Fibroblast of skin of right biceps (primary cell): ENCODE measurements at places on chromosomes 11 and 22.

- DNase-seq: no peak
Observed at GRCh38 chr22:26672060-26672471, 14.7 kb downstream of the MIAT start.

GRCh38 chr11:11636671-11637070, 14.9 kb upstream of the GALNT18 start:
- no peak for DNase-seq

DNA sequence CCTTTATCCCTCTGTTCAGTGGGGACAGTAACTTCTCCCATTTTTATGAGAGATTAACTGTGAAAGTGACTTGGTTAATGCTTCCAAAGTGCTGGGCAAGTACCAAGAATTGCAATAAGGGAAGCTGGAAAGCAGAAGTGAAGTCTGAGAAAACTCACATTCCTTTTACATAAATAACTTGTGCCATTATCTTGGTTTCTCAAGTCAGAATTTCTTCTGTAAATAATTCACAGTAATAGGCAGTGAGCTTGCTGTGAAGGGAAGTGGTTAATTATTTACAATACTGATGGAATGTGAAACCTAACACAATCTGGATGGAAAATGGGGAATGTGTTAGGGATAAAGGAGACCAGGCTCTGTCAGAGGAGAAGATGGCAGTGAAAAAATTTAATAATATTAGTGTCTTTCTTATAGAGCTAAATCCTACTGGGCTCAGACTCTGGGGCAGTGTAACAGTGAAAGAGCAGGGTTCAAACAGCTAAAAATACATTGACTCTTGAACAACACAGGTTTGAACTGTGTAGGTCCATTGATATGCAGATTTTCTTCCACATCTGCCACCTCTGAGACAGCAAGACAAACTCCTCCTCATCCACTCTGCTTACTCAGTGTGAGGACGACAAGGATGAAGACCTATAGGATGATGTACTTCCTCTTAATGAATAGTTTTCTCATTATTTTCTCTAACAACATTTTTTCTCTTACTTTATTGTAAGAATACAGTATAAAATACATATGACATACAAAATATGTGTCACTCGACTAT, 251.5 kb upstream of the ISX start:
- peak; percentile 81 for DNase-seq

GRCh38 chr22:17113600-17113999, 7.6 kb downstream of the TMEM121B start:
- DNase-seq: no peak

- no peak for DNase-seq
Observed at GRCh38 chr11:862081-862661, 19.5 kb downstream of the TSPAN4 start.

DNA sequence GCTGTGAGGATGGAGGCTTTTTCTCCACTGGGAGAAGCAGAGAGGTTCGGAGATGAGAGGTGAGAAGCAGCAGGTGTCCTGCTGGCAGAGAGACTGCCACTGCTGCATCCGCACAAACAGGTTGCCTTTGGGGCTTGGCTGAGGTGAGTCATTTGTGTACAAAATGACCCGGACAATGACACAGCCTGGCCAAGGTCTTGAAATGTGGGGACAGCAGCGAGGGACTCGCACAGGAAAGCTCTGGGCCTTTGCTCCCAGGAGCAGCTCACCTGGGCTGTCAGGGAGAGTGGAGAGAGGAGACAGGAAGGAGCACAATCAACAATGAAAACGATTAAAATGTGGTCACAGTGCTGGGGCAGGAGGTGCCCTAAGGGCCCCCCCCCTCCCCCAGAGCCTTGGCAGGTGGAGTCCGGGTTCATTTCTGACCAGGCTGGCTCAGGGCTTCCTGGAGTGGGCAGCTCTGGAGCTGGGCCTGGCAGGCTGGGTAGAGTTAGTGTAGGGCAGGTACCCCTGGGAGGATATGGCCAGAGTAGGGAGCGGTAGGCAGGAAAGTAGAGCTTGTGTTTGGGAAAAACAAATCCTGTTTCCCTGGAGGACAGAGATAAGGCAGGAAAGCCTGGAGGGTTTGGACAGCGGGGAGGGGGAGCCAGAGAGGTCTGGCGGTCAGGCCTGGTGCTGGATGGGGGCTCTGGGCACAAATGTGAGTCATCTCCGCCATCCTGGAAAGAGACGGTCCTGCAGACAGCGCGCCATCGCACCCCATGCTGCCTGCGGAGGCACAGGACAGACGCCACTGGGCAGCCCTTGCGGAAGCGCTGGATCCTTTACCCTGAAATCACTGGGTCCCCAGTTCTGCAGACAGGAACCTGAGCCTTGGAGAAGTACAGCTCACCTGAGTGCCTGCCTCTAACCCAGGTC, 37.8 kb upstream of the CELSR1 start:
- DNase-seq: no peak

DNA sequence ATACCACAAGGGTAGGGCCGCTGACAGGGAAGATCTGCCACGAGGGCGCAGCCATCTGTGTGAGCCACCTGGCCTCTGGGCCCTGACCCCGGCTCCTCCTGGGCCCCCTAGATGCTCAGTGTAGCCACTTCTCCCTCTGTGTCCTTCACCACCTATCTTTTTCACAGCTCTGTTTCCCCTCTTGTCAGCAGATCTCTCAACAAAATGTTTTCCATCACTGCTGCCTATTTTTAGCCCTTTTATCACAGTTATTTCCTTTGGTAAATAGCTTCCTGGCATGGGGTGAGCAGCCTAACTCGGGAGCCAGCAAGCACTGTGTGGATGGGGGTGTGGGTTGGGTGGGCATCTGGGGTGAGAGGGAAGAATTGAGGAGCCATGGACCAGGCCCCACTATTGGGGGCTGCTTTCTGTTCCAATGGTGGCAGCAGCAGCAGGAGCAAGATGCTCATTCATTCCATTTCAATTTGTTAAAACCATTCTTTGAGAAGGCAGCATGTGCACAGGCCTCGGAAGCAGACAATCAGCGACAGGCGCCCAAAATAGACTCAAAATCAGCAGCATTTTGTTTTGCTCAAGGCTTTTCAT, 135.2 kb upstream of the NAV2 start:
- DNase-seq: peak; percentile 61

DNA sequence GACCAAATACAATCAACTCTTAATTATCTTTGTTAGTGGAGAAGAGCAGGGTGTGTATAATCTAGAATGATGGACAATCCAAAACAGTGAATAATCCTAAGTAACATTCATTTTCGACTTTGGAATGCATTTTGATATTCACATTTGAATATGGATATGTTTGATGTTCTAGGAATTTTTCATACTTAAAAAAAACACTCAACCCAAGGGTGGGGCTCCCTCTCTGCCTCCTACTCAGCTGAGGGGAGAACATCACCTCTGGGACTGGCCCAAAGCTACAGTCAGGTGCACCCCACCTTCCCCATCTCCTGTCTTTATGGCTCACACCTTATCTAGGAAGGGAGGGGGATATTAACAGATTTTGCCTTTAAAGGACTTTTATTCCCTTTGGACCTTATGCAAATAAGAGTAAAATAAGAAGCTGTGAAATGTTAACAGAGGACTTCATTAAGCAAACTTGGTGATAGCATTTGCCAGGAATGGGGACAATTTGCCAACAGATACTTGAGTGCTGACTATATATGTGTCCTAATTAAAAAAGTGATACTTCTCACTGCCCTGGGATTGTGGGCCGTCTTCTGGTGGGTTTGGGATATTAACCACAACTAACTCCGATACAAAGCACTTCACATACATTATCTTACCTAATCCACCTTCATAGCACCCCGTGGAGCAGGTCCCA, 187.0 kb downstream of the ST3GAL4 start:
- peak; percentile 66 for DNase-seq

GRCh38 chr22:49717322-49717919, 110.3 kb downstream of the BRD1 start:
- no peak for DNase-seq

DNA sequence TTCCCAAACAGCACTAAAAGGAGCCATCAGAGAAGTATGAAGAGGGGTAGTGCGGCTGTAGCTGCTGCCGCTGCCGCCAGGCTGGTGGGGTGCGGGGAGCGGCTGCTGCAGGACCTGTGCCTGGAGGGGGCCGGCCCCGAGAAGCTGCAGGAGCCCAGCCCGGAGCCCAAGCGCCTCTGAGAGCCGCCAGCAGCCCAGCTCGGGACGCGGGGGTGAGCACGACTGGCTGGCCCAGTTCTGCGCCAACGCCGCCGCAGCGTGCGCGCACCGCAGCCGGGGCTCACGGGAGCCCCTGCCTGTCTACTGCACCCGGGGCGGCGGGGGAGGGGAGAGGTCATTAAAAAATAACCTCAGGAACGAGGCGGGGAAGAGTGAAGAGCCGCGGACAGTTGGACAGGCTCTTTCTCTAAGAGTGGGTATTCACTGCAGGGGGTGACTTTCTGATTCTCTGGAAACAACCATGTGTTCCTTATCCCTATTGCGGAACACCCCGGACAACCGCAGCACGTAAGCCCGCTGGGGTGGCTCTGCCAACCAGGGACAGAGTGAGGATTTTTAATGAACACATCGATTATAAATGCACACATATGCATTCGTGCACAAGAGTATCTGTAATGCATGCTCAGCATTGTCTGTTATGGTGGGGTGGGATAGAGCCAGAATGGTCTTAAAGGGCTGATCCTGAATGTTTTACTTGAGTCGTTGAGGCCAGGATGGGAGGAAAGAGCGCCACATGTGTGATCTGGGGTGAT, 453 bp downstream of the GAS2 start:
- peak; percentile 37 for DNase-seq

DNA sequence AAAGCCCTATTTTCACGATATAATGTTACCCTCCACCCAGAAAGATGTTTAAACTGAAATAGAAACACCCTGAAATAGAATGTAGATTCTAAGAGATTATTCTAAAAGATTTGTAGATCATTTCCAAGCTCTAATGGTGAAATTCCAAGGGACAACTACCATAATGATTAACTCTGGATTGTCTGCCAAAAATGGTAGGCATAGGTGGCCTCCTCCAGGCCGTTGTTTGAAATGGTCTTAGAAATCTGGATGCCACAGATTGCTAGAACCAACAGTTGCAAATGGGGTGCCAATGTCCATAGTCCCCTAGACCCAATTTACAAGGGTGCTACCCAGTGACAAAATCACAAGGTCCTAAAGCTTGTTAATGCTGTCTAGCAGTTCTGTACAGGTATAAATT, 6.7 kb upstream of the SLC6A5 start:
- DNase-seq: no peak

DNA sequence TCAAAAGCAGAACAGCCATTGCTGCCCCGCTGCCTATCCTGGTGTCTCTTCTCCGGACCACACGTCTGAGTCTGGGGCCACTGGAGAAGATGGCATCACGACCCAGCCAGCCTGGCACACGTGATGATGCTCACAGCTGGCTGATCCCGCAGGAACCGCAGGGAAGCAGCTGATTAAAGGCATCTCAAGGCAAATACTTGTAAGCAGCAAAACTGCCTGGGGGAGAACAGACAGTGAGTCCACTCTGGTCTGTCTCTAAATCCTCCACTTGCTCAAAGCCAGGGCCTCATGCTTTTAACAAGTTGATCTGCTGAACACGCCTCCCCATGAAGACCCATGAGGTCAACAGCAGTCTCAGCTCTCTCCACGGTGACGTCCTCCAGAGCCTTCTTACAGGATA, 108.6 kb downstream of the BRD1 start:
- DNase-seq: no peak

- no peak for DNase-seq
Observed at GRCh38 chr11:36426226-36426848, 83.7 kb downstream of the TRAF6 start.

GRCh38 chr22:29726512-29727130, 6.8 kb downstream of the CABP7 start:
- no peak for DNase-seq

GRCh38 chr11:69172674-69173073, 16.9 kb downstream of the SMIM38 start:
- no peak for DNase-seq

- no peak for DNase-seq
Observed at GRCh38 chr22:26273011-26273675, 103.9 kb downstream of the SEZ6L start.

- no peak for DNase-seq
Observed at GRCh38 chr11:74933765-74934164, 15.1 kb downstream of the XRRA1 start.

DNA sequence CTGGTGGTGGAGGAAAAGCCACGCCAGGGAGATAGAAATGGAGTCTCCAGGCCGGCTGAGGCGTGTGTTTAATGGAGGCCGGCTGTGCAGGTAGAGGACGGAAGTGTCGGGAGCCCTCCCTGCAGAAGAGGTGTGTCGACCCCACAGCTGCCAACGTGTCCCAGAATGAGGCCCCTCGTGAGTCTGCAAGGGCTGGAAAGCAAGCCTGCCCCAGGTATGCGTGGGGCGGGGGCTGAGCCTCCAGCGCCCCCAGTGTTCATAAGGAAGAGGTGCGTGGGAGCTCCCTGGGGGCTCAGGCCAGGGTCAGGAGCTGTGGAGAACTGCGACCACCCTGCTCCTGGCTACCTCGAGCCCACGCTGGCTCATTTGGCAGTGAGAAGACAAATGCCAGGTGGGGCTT, 38.0 kb upstream of the JAM3 start:
- no peak for DNase-seq

DNA sequence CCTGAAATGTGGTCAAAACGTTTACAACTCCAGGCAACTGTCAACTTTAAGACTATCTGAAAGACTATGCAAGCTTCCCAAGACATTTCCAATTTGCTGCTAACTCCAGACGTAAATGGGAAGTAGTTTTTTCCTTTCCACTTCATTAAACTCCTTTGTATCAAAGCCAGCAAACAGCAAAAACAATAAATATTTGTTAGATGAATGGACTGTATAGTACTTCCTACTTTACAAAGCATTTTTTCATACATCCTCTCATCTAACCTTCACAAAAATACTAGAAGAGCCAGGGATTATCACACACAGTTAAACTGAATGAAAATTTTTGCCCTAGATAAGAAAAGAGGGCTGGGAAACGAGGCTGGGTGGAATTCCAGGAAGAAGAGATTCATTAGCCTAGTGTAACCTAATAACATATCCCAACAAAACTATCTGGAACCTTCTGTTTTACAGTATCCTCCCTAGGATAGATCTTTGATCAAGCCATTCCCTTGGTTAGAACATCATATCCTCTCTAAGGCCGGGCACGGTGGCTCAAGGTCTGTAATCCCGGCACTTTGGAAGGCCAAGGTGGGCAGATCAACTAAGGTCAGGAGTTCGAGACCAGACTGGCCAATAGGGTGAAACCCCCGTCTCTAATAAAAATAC, 10.4 kb downstream of the NUP98 start:
- no peak for DNase-seq

DNA sequence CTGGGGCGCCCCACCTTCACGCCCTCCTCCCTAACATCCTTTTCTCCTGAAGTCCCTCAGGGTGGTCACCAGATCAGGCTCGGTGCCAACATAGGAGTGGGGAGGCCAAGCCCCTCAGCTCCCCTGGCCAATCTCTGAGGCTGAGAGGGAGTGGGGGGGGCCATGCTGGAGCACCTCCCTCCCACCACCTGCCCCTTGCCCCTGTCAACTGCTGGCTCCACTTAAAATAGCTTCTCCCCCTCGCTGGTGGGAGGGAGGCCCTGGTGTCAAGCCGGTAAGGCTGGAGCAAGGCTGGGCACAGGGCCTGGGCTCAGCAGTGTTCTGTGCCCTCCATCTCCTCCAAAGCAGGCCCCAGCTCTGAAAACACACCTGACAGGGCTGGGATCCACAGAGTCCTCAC, 4.9 kb downstream of the PLXNB2 start:
- no peak for DNase-seq

- DNase-seq: no peak
Observed at GRCh38 chr11:35146711-35147110, 7.7 kb downstream of the CD44 start.
